ENCODE measurements at places on chromosomes 2 and 18. TPM values are rescaled to one million over a fixed set of nuclear protein-coding genes. Genes with fewer than 3 reads are reported as not detected.

GRCh38 chr2:26144953-26145680, 27.8 kb upstream of the GAREM2 start:
- H3K4me1 ChIP-seq: peaks cover 5% of the 10 kb centered on the region
- H3K27me3 ChIP-seq: peaks cover 14% of the 10 kb centered on the region
- no peaks in the 10 kb centered on the region for H3K36me3 ChIP-seq
- H3K27ac ChIP-seq: no peak overlapping the region

DNA sequence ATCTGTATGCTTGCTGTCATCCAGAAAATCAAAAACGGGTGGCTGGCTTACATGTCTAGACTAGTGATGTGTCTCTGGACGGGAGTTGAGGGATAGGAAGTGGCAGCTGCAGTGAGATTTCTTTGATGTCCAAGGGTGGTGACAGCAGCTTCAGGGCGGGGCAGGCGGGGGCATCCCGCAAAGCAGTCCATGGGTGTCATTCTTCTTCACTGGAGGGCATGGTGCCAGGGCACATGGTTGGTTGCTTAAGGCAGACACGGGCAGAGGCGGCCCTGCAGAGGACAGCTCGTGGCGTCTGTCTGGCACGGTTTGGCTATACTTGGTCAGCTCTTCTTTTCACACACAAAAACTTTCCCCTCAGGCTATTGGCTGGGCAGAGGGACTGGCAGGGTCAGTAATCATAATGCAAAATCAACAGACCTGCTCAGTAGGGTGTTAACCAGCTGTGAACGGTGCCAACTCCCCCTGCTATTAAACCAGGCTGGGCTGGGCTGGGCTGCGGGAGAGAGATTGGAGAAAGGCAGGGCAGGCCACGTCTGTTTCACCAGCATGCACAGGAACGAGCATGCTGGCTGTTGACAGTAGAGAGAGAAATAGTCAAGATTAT, 63.7 kb downstream of the COL4A3 start:
- H3K4me1 ChIP-seq: peaks cover 8% of the 10 kb centered on the region
- no peak overlapping the region for H3K27ac ChIP-seq
- H3K36me3 ChIP-seq: no peaks in the 10 kb centered on the region
- H3K4me3 ChIP-seq: no peak overlapping the region
- H3K27me3 ChIP-seq: no peaks in the 10 kb centered on the region
- DNase-seq: no peak

GRCh38 chr2:19895535-19895934, 6.2 kb downstream of the TTC32 start:
- H3K4me3 ChIP-seq: no peak overlapping the region
- H3K4me1 ChIP-seq: peaks cover 39% of the 10 kb centered on the region
- peaks cover 7% of the 10 kb centered on the region for H3K36me3 ChIP-seq
- H3K27ac ChIP-seq: no peak overlapping the region
- no peaks in the 10 kb centered on the region for H3K27me3 ChIP-seq

DNA sequence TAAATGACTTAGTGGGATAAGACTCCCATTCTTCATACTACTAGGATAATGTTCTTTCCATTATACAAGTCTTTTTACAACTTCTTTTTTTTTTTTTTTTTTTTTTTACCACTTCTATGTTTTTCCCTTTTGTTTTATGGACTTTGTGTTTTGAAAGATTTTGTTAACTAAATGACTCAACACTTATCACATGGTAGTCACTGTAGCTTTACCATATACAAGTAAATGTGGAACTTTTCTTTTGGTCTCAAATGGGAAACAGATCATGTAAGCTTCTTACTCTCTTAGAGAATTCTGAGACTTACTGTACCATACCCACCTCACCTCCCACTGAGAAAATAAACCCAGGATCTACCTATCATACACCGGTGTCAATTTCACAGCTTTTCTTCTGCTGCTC, 590.3 kb upstream of the CDH2 start:
- no peak for DNase-seq
- H3K27ac ChIP-seq: no peak overlapping the region
- H3K27me3 ChIP-seq: no peaks in the 10 kb centered on the region
- H3K4me1 ChIP-seq: peaks cover 6% of the 10 kb centered on the region

DNA sequence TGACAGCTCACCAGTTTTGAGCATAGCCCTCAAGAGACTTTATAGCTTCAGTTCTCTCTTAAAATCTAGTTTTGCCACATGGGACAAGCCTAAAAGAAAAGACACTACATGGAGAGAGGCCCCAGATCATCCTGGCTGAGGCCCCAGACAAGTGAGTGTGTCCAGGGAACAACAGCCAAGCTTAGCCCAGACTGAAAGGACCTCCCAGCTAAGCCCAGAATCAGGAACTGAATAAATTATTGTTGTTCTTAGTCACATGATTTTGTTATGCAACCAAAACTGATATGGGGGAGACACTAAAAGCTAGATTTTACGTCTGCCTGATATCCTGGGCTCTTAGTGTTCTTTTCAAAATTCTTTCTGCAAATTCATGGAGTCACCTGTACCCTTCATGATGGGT, 29.3 kb upstream of the LBH start:
- H3K27me3 ChIP-seq: peaks cover 13% of the 10 kb centered on the region
- H3K36me3 ChIP-seq: no peaks in the 10 kb centered on the region
- DNase-seq: no peak
- no peak overlapping the region for H3K4me3 ChIP-seq
- no peaks in the 10 kb centered on the region for H3K4me1 ChIP-seq

- H3K27me3 ChIP-seq: no peaks in the 10 kb centered on the region
- H3K36me3 ChIP-seq: no peaks in the 10 kb centered on the region
- no peak overlapping the region for H3K27ac ChIP-seq
Measured at GRCh38 chr2:151354807-151355206, 2.6 kb upstream of the TNFAIP6 start.

DNA sequence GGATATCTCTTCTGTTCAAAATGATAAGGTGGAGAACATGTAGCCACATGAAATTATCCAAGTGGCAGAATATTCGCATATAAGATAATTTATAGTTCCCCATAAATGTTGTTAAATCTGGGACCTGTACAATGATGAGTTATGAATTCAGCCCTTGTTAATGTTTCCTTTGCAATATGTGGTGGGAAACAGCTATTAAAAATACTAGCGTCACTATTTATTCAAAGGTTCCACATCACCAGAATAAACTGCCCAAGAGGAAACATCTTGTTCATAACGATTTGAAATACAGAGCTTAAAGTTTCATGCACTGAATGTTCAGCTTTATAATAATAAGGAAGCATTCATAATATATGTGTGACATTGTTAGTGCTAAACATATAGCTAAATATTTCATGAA, 223.9 kb upstream of the TCF4 start:
- no peaks in the 10 kb centered on the region for H3K27me3 ChIP-seq
- no peak overlapping the region for H3K4me3 ChIP-seq

CFC1 gene
- total RNA-seq: 25.5 TPM

COL4A3 gene
- total RNA-seq: 0.19 TPM

ORC2 gene
- 35.6 TPM for total RNA-seq

CD226 gene
- 0.92 TPM for total RNA-seq

TUBA3E gene
- not detected for total RNA-seq

SMIM21 gene
- total RNA-seq: not detected

CNRIP1 gene
- total RNA-seq: 0.36 TPM

CDH19 gene
- 0.05 TPM for total RNA-seq

CHMP3 gene
- total RNA-seq: 114 TPM
